ENCODE measurements at places on chromosomes 2 and 18. TPM values are rescaled to one million over a fixed set of nuclear protein-coding genes. Genes with fewer than 3 reads are reported as not detected.

- DNase-seq, result no peak
These were observed 77.4 kb upstream of the TAF1B start for GRCh38 chr2:9765611-9766531.

DNA sequence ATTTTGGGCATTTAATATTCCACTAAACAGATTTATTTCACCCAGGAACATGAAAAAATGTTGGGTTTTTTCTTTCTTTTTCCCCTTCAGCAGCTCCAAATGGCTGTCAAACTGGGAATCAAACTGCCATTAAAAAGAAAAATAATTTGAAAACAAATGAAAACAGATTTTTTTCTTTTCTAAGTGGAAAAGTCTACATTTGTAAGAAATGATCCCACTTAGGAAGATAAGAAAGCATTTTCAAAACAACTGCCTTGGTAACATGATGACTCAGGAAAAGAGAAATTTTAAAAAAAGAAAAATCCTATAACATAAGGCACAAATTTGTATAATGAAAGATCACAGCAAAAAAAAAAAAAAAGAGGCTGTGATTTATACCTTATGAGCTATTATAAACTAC lies 20.0 kb downstream of the ZNF521 start:
- DNase-seq, result no peak

GRCh38 chr2:85472261-85472660 lies 53.7 kb downstream of the SH2D6 start:
- DNase-seq, result no peak

DNA sequence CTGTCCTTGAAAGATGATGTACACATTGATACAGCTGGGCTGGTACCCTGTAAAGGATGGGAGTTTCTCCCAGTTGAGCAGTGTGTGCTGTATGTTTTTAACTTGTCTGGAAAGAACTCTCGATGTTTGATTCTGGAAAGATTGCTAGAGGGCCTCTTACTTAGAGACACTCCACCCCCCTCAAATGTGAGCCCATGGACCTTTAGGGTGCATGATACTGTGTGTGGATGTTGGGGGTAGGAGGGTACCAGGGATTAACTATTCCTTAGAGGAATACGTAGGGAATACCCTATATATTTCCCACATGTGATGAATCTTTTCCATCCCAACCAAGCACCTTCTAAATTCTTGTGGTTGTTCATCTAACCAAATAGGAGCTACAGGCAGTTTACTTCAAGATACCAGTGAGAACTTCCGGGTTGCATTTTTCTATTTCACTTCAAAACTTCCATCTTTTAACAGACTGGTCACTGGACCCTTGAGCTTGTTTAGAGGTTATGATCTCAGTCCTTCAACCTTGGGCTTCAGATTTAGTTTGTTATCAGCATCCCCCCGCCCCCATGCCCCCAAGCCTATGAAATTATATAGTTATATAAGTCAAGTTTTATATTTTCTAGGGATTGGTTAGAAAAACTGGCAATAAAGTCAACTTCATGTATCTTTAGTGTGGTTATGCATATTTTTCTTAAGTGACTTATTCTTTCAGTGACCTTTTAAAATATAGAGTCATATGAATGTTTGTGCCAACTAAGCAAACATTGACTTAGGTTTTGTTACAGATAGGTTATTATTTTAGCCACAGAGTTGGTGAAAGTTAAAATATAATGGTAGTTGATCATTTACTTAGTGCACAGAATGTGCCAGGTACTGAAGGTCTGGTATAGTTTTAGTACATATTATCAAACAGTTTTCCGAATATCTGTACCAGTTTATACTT lies 18.2 kb downstream of the AFTPH start:
- no peak for DNase-seq

DNA sequence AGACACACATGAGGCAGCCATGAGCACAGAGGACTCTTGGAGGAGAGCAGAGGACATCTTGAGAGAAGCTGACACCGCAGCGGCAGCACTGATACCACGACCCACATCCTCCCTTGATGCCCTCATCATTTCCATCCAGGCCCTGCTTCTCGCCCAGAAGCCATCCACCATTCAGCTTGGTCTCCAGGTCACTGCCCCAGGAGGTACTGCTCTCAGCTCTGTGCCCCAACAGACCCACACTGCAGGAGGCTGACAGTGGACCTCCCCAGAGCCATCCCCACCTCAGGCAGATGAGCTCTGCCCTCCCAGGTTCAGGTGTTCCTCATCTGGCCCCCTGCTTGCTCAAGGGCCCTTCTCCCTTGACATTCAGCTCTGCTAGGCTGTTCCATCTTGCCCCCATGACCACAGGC lies 74.9 kb downstream of the ACKR3 start:
- DNase-seq, result no peak

- DNase-seq, result no peak
These were observed 126.1 kb downstream of the RTN4 start for GRCh38 chr2:54924121-54924520.

GRCh38 chr2:203366639-203367466 lies 38.7 kb downstream of the ABI2 start:
- no peak for DNase-seq

DNA sequence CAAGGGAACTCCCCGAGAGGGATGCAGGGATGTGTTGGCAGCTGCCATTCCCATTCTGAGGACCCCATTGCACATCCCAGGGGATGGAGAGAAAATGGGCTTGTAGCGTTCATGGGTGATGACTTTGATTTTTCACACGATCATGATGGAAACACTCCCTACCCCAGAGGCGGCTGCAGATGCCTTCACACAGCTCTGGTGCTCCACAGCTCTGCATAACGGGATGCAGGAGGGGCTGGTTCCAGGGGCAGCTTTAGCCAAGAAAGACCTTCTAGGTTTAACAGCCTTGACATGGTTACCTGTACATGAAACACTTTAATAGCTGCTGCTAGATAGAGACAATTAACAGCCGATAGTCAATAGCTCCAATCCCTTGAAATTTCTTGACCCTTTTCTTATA lies 88.7 kb downstream of the TPO start:
- DNase-seq, result no peak

GYPC gene
- not detected for total RNA-seq

ERFE gene
- 13.1 TPM for total RNA-seq
